Left renal pelvis (tissue), 4 donors: ENCODE measurements at places on chromosomes 11 and 22.

DNA sequence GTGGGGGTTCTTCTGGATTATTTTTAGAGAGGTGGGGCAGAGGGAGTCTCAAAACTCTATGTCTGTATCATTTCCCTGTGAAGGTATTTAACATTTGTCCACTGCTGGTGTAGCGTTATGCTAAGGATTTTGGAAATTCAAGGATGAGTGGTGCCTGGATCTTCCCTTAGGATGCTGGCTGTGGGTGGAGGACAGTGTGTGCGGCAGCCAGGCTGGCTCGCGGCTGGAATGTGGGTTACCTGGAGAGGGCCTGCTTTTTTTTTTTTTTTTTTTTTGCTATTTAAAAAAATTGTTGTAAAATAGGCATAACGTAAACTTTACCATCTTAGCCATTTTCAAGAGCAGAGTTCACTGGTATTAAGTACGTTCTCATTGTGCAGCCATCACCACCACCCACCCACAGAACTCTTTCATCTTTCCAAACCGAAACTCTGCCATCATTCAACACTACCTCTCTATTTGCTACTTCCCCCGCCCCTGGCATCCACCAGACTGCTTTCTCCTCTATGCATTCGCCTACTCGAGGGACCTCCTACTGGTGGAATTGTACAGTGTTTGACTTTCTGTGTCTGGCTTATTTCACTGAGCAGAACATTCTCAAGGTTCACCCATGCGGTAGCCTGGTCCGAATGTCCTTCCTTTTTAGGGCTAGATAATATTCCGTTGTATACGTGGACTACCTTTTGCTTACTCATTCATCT lies 67.1 kb downstream of the PARVB start:
- DNase-seq, result no peak

DNA sequence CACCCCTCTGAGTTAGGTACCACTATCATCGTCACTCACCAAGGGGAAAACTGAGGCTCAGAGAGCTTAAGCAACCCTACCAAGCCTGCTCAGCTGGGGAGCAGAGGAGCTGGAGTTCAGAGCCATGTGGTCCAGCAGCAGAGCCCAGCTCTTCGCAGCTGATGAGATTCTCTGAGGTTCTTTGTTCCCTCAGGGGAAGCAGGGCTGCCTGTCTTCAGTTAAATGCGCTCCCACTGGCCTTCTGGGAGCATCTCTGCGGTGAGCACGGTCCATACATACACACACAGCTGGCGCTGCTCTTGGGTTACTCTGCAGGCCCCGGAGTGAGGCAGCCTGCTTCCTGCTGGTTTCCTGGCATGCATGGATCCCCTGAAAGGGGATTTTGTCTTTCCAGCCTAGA lies 5.2 kb upstream of the PTGDR2 start:
- no peak for DNase-seq

GRCh38 chr11:67006029-67006884 lies 16.7 kb upstream of the SYT12 start:
- no peak for DNase-seq

DNA sequence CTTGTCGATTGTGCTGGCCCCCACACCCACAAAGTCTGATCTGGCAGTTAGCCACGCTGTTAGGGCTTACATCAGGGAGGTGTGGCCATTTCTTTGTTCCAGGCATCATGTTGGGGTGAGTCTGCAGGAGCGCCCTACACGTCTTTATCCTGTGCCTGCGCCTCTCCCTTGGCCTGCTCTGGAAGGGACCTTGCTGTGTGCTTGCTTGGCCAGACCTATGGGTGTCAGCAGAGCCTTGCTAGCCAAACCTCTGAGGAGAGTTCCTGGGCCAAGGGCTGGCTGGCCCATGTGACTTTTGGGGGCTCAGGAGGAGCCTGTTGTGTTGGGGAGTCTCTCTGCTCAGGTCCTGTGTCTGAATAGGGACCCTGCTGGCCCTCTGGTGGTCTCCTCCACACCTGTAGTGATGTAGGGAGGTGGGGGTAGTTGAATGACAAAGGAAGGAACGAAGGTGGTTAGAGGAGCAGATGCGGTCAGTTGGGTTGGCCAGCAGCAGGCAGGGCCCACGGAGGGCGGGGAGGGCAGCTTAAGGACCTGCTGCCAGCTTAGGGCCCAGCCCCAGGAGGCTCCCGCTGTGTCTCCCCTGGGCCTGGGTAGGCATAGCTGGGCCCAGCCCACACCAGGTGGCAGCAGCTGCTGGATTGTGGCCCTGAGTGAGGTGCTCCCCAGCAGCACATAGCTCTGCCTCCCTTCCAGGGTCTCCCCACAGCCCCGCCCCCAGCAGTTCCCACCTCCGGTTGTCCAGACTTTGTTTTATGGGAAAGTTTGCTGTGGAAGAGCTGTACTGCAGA lies 7.9 kb downstream of the PPIL2 start:
- no peak for DNase-seq

DNA sequence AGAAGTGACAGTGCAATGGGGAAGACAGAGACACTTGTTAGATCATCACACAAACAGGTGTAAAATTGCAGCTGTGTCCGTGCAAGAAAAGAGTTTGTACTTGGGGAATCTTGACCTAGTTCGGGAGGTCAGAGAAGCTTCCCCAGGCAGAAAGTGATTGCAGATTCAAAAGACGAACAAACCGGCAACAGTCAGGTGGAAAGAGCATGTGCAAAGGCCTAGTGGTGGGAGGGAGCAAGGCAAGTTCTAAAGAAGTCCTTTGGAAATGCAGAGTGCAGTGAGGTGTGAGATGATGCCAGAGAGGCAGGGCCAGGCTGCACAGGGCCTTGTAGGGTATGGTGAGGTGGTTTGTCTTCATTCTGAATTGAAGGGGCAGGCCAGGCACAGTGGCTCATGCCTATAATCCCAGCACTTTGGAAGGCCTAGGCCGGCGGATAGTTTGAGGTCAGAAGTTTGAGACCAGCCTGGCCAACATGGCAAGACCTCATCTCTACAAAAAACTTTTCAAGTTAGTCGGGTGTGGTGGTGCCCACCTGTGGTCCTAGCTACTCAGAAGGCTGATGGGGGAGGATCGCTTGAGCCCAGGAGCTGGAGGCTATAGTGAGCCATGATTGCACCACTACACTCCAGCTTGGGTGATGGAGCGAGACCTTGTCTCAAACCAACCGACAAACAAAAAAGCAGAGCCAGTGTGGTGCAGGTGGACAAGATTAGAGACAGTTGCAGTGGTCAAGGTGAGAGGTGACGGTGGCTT lies 1.9 kb upstream of the ESS2 start:
- no peak for DNase-seq

- no peak for DNase-seq
Observed at GRCh38 chr11:126391286-126391954, 35.9 kb downstream of the ST3GAL4 start.

DNA sequence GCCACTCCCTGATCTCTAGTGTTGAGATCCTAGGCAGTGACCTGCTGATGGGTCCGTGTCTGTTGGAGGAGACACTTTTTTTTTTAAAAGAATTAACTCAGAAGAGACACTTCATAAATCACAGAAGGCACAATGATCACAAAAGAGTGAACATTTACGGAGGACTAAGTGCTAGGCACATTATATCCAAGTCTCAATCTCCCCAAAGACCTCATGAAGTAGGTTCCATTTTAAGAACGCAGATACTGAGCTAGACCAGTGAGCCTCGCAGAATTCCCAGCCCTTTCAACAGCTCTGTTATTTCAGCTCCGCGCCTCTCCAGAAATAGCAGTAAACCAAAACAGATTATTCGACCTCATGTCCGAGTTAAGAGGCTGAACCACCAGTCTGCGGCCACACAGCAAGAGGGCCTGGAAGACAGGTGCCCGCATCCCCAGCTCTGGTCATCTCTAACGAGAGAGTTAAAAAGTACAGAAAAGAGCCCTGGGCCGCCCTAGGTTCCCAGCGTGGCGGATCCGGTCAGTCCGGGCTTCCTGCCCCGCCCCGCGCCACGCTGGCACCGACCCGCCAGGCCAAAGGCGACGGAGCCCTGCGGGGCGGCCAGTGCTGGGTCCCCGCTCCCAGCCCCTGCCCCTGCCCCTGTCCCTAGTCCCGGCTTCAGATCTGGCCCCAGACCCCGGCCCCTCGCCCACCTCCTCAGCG lies 612 bp downstream of the XBP1 start:
- DNase-seq, result no peak

GRCh38 chr22:49166211-49166610 lies 661.5 kb downstream of the BRD1 start:
- no peak for DNase-seq

DNA sequence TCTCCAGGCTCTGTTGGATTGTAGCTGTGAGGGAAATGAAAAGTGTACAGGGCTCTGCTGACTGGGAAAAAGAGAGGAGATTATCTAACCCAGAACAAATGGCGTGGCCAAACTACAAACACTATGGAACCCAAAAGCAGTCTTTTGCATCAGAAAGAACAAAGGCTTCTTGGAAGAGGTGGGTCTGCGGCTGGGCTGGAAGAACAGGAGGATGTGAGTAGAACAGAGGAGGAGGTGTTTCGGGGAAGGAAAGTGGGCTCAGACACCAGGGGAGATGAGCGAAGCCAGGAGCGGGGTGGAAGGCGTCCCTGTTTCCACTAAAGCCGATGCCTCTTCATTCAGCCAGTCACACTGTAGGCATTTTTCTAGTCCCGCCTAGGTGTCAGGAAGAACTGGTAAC lies 12.0 kb downstream of the OVOL1 start:
- no peak for DNase-seq

- DNase-seq, result no peak
Observed at GRCh38 chr11:132855516-132855915, 676.8 kb downstream of the OPCML start.

DNA sequence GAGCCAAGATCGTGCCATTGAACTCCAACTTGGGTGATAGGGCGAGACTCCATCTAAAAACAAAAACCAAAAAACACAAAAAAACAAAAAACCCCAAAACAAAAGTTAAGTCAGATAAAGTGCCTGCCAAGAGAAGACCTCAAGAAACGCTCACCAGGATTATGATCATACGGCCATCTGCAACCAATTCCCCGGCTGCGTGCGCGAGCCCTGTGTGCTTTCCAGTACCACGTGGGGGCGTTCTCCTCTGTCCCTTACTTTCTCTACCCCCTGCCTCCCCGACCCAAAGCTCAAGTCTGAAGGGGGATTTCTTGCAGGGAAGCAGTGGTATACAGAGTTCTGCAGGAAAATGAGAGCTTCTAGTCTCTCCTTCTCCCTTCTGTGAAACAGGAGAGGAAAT lies 10.5 kb upstream of the RPS19BP1 start:
- no peak for DNase-seq

DNA sequence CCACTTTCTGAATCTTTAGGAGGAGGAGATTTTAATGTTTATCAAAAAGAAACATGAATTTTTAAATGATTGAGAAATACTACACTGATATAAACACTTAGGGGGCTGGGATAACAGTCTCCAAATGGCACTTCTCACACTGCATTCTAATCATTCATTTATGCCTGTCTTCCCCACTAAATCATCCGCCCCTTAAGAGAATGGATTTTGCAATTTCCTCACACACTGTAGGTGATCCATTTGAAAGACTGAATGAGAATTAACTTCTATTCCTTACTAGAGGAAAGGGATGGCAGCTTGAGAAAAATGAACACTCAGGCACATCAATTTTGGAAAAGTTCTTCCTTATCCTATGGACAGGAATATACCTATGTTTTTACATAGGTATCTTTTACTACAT lies 7.6 kb upstream of the POU2AF2 start:
- no peak for DNase-seq

DNA sequence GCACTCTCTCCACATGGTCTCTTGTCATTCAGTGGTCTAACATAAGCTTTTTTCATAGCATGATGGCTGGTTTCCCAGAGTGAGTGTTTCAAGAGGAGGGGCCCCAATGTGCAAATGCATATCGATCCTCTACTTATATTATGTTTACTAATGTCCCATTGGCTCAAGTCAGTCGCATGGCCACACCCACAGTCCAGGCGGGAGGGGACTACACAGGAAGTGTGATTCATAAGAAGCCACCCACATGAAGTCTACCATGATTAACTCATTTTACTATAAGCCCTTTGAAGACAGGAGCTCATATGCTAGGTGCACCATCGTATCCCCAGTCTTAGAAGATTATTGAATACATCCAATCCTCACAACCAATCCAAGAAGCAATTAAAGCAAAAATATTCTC lies 89.5 kb upstream of the ISX start:
- no peak for DNase-seq

DNA sequence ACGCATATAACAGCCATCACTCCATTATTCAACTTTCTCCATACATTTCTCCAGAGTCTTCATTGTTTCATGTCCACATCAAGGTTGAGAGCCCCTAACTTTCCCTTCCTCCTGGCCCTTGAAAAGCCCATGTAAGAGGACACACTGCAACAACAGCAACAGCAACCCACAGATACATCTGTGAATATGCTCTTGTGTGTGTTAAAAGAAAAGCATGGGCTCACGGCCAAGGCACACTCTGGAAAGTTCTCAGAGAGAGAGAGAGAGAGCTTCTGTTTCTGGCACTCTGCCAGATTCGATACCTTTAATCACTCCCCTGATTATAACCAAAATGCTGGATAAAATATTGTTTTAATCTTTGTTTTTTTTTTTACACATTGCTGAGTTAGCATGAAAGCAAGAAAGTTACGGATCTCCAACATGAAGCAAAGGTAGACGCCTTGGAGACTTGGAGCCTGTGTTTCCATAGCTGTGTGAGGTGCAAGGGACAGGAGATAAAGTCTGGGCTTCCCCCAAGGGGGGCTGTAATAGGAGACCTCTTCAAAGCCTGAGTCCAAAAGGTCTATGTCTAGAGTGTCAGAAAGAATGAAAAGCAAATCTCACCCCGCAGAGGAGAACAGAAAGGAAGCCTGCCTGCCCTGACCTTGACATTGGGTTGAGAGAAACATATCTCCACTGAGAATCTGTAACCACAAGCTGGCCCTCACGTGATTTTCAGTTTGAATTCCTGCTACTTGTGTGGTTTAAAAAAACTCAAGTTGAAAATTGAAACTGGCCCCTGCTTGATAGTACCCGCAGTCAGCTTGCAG lies 33.7 kb upstream of the MPPED1 start:
- no peak for DNase-seq

- DNase-seq, result no peak
Observed at GRCh38 chr11:43418197-43418596, 59.5 kb downstream of the TTC17 start.

- no peak for DNase-seq
Observed at GRCh38 chr22:42648368-42649245, 585 bp downstream of the CYB5R3 start.

GRCh38 chr22:37601540-37602442 lies 6.8 kb upstream of the GGA1 start:
- DNase-seq, result no peak

DNA sequence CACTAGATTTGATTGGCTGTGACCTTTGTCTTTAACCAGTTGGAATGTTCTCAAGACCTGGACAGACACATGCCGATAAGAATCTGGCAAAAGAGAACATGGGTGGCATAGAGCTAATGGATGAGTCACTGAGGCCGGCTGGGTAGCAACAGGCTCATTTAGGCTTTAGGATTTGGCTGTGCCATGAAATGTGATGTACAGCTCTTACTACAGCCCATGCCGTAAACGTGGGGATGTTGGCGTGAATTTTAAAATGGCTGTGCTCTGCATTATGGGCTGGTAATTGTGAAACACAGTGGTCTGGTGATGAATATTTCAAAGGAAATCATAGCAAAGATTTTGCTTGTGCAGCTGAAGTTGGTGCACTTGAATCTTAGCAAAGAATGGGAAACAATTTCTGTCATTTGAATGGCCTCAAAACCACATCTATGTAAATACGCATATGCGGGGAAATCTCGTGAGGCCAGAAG lies 332.4 kb downstream of the TBC1D22A start:
- DNase-seq, result no peak

- no peak for DNase-seq
Observed at GRCh38 chr22:36411589-36412258, 24.0 kb upstream of the MYH9 start.
